ENCODE measurements at places on chromosomes 1 and 21. TPM values are rescaled to one million over a fixed set of nuclear protein-coding genes. Genes with fewer than 3 reads are reported as not detected.

TRIM58 gene
- total RNA-seq = 1.6 TPM

SDHC gene
- total RNA-seq = 193 TPM

SYNC gene
- not detected for total RNA-seq

MYBPHL gene
- total RNA-seq = 0.82 TPM

TMEM269 gene
- 0.91 TPM for total RNA-seq

GRCh38 chr1:2442661-2443060 is 30.3 kb upstream of the PEX10 start:
- no peak for DNase-seq

- DNase-seq = no peak
Observed at GRCh38 chr1:52955129-52955970, 28.3 kb downstream of the SCP2 start.

DNA sequence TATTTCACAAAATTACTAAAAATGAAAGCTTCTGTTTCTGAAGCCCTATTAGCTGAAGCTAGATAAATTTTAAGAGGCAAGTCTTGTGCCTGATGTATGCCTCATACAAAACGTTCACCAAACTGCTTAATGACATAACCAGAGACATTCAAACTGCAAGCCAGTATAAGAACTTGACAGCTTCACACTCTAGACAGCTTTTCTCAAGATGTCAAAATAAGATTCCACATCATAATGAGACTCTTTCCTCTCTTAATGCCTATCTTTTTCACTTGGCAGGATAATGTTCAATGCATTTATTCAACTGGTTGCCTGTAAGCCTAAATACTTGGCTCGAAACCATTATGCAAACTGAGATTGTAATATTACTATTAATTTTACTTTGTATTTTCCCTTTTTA is 424.0 kb downstream of the LTN1 start:
- no peak for DNase-seq

- peak; percentile 63 for DNase-seq
Observed at GRCh38 chr1:53327182-53327913, 522 bp downstream of the LRP8 start.

GRCh38 chr1:108114033-108114599 is 86.0 kb downstream of the SLC25A24 start:
- DNase-seq = no peak

- DNase-seq = no peak
Observed at GRCh38 chr1:24503870-24504523, 1.4 kb downstream of the RCAN3 start.

- DNase-seq = no peak
Observed at GRCh38 chr1:27095576-27095975, 59.3 kb downstream of the SLC9A1 start.

- no peak for DNase-seq
Observed at GRCh38 chr1:210700511-210700910, 371.8 kb downstream of the HHAT start.

GRCh38 chr1:95118067-95118499 is 928 bp downstream of the TLCD4 start:
- no peak for DNase-seq
